ENCODE measurements at places on chromosomes 3 and 15.

DNA sequence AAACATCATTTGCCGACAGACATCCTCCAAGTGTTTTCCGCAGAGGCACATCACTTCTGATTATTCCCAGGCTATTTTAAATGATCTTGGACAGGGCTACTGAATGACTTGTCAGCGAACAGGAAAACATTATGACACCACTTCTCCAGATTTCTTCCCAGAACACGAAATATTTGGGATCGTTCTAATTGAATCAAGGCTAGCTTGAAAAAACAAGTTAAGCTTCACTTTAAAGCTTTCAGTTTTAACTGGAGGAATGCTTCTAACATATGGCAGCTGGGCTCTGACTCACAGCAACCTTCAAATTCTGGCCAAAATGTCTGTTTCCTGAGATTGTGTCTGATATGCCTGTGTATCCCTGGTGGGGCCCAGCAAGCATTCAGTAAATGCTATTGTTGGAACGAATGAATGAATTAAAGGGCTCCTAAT, 127.0 kb upstream of the ICE2 start:
- DNase-seq: no peak

DNA sequence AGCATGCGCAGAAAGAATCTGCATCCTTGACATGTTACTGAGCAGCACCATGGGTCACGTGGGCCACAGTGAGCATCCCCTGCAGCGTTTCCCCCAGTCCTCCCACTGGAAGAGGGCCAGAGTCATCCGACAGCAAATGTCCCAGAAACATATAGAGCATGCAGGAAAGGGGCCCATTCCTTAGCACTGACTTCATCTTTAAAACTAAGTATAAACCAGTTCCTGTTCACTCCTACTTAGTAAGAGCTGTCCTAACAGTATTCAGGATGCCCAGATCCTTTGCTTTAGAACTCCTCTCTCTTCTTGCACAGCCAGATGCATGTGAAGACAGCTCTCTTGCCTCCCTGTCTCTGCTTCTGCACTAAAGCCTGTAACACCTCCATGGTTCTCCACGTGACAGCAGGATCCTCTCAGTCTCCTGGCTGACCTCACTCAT, 79.3 kb upstream of the OXTR start:
- DNase-seq: no peak

GRCh38 chr3:60448696-60449095, 802.6 kb downstream of the FHIT start:
- DNase-seq: no peak

DNA sequence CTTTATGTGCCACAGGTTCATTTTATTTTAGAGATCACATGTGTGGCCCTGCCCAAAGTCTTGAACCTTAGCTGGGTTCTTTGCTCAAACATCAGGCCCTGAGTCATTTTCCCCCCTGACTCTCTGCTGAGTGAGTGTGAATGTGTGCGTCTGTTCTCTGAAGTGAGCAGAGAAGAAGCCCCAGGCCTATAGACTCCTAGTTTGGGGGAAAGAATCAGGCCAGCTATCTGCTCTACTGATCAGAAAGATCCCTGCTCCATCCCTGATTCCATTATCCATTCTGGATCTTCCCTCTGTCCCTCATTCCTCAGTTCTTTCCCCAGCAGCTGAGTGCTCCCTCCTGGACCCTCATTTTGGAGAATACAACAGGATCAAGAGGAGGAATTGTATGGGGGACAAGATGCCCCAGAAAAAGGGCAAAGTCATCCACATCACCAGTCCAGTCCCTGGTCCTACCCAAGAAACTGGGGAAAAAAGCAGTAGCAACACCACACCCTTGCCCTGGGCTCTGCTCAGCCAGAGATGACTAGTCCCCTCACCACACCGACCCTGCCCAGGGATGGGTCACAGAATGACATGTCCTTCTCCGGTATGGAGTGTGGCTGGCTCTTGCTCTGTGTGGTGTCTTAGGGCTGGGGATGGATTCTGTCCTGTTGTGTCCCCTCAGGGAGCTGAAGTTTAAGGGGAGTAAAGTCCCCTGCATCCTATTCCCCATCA, 3.2 kb downstream of the DUOX1 start:
- no peak for DNase-seq

GRCh38 chr3:31927811-31928210, 53.3 kb downstream of the OSBPL10 start:
- DNase-seq: no peak

DNA sequence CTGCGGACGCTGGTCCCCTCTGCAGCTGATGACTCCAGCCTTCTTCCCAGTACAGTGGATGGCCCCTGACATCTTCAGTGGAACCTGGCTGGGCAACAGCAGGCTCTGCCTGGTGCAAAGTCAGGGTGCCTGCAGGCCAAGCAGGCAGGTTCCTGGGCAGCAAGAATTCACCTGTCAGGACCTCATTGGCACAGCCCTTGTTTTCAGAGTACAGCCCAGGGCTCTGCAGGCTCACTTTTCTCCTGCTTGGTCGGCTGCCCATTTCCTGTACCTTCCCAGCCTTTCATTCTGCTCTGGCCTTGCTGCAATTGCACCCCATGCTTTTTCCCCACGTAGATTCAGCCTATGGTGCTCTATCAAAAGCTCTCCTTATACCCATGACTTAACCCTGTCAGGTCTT, 56.0 kb downstream of the LRTM1 start:
- no peak for DNase-seq

GRCh38 chr15:60126200-60126599, 122.1 kb downstream of the FOXB1 start:
- DNase-seq: no peak

DNA sequence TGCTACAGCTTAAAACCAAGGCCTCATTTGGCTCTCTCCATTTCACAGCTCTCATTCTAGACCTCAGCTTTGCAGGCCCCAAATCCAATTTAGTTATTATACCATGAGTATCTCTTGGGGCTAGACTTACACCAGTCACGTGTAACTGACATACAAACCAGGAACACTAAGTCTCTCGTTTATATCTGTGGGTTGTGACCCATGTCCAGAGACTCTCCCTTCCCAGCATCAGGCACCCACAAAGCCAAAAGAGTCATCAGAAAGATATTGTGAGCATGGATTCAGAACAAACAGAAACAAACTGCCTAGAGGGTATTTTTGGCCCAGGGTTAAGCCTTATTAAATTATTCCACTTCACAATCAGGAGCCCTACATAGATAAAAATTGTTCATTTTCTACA, 5.6 kb upstream of the CCDC13 start:
- peak; percentile 28 for DNase-seq

- DNase-seq: no peak
These were observed 93.1 kb upstream of the ZBED2 start for GRCh38 chr3:111688190-111688800.

DNA sequence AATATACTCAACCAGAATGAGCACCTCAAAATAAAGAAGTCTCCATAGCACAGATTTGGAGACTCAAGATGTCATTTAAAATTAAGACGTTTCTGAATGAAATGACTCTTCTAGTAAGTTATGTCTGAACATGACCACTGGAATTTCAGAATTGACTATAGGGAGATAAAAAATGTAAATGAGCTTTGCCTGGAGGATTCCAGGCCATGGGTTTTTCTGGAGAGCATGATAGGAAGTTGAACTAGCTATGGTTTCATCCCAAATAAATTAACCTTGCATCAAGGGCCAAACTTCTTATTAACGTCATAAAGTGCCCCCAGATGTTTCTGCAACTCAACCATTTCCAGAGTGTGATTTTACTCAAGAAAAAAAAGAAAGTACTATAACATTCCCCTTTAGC, 222.6 kb upstream of the NR2F2 start:
- DNase-seq: no peak

DNA sequence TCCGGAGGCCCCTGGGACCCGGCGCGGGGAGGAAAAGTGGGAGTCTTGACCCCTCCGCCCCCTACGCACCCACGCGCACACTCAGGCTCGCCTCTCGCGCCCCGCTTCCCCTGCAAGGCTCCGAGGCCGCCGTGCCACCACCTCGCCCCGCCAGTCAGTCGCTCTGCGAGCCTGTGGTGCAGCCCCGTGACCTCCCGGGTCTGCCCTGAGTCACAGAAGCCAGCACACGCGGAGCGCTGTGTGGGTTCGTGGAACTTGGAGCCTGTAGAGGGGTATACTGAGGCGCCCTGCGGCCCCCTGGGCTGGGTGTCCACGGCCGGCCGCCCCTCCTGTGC, 380 bp upstream of the ALS2CL start:
- DNase-seq: no peak

GRCh38 chr3:32285891-32286290, 47.4 kb downstream of the CMTM8 start:
- no peak for DNase-seq

DNA sequence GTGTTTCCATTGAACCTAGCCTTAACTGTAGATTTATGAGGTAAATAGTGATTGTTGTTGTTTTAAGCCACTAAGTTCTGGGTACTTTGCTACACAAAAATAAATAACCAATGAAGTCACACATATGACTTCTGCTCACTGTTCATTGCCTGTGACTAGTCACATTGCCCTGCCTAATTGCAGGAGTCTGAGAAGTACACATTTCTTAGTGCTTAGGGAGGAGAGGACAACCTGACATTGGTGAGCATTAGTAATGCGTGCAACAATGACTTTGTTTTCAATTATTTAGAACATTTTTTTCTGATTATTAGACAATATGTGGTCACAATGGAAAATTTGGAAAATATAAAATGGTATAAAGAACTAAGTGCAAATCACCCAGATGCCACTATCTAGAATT, 133.2 kb upstream of the DAZL start:
- no peak for DNase-seq

GRCh38 chr15:96213045-96213444, 117.5 kb upstream of the NR2F2 start:
- DNase-seq: no peak

DNA sequence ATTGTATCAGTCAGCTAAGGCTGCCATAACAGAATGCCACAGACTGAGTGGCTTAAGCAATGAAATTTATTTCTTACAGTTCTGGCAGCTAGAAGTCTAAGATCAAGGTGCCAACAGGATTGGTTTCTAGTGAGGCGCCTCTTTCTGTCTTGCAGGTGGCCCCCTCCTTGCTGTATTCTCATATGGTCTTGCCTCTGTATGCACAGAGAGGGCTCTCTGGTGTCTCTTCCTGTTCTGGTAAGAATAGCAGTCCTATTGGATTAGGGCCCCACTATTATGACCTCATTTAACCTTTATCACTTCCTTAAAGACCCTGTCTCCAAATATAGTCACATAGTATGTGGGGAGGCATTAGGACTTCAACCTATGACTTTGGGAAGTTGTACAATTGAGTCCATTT, 253.9 kb downstream of the EDEM1 start:
- no peak for DNase-seq

GRCh38 chr15:64651601-64652191, 123.7 kb downstream of the RBPMS2 start:
- DNase-seq: no peak

DNA sequence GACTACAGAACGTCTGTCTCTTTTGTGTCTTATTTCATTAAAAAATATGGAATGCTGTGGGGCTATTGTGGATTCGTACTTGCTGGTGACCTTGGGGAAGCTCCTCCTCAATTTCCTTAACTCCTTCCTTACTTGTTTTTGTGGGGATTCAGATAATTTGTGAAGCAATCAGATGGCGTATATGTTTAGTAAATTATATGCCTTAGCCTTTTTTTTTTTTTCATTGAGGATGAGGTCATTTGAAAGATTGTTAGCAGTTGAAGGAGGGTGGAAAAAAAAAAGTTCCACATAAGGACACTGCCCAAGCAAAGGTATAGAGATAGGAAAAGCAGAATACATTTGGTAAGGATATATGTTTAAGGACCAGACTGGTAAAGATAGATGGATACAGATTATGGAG, 3.3 kb downstream of the RNF13 start:
- DNase-seq: no peak

DNA sequence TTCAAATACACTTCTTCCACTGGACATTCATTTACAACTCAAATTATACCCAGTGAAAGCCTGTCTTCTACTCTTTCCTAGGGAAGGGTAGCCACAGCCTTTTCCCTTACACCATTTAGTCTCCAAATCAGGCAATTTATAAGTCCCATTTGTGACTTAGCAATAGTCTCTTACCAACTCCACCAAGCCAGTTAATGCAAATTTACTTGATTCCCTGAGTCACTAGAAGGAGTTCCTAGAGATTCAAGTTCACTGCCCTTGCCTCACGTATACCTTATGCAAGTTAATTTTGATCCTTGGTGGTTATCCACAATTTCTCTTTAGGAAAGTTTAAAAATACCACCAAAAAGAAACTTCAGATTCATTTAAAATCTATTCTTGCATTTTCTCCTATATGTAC, 16.1 kb upstream of the NPHP3 start:
- DNase-seq: no peak

- DNase-seq: peak; percentile 40
These were observed 36.0 kb downstream of the MNS1 start for GRCh38 chr15:56428821-56429458.

GRCh38 chr3:154304116-154304786, 20.0 kb downstream of the DHX36 start:
- DNase-seq: no peak

DNA sequence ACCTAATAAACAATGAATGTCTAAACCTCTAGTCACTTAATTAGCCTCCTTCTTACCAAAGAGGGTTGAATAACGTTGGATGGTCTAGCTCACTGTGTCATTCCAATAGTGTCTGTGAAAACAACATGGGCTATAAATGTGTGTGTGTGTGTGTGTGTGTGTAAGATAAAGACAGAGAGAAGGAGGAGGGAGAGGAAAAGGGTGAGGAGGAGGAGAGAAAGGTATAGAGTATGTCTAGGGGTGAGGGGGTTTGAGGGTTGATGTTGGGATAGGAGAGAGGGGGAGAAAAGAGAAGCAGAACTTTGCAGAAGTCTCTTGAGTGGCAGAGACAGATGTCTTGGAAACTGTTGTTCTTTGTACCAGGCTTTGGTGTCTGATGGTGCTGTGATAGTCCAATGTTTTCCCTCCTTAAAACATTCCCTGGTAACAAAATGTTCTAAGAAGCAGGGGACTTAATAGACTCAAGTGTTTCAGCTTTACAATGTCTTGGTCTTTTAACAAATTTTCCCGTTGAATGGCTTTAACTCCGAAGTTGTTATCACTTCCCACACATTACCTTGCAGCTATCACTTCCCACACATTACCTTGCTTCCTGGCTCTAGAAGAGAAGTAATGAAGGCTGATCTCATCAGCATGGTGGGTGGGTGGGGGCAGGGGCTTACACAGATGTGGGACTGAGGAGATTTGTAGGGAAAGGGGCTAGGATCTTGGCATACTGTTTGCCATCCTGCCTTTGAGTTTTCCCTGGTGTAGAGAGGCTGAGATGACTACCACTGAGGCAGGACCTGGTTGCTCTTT, 57.8 kb upstream of the ETV5 start:
- no peak for DNase-seq
